Testis (tissue), 5 donors: ENCODE measurements at places on chromosomes 5 and 9. TPM values are rescaled to one million over a fixed set of nuclear protein-coding genes. Genes with fewer than 3 reads are reported as not detected.

Gene CATSPER3
- 11.8 TPM for total RNA-seq

Gene EIF4E1B
- total RNA-seq: 2.4 TPM

Gene ZNF618
- total RNA-seq: 14.6 TPM

Gene COL27A1
- 68.8 TPM for total RNA-seq

Gene WHRN
- total RNA-seq: 181 TPM

Gene STOM
- 53.6 TPM for total RNA-seq

Gene ARL14EPL
- not detected for total RNA-seq

Gene TMEM8B
- 22.2 TPM for total RNA-seq

Gene TAF11L5
- not detected for total RNA-seq

Gene LHX2
- 2.0 TPM for total RNA-seq

Gene ABL1
- total RNA-seq: 57.2 TPM

Gene CFAP157
- 26.5 TPM for total RNA-seq

Gene KIAA1191
- total RNA-seq: 35.5 TPM

Gene SAXO1
- 25.8 TPM for total RNA-seq

Gene SEMA6A
- total RNA-seq: 67.6 TPM

Gene TMOD1
- total RNA-seq: 3.9 TPM

Gene PCA3
- 0.39 TPM for total RNA-seq

Gene SH3RF2
- total RNA-seq: 127 TPM

Gene AMBP
- 0.68 TPM for total RNA-seq

Gene ORM1
- not detected for total RNA-seq

Gene SELENOP
- 125 TPM for total RNA-seq

Gene C9orf43
- total RNA-seq: 71.3 TPM
